ENCODE measurements at places on chromosomes 6 and 20.
A peak's percentile ranks its signal among the peaks of the same experiment; 100 is the strongest.

GRCh38 chr6:160973311-160974250 lies 18.0 kb upstream of the MAP3K4 start:
- no peak for DNase-seq

GRCh38 chr20:38755324-38755910 lies 7.2 kb downstream of the ACTR5 start:
- no peak for DNase-seq

DNA sequence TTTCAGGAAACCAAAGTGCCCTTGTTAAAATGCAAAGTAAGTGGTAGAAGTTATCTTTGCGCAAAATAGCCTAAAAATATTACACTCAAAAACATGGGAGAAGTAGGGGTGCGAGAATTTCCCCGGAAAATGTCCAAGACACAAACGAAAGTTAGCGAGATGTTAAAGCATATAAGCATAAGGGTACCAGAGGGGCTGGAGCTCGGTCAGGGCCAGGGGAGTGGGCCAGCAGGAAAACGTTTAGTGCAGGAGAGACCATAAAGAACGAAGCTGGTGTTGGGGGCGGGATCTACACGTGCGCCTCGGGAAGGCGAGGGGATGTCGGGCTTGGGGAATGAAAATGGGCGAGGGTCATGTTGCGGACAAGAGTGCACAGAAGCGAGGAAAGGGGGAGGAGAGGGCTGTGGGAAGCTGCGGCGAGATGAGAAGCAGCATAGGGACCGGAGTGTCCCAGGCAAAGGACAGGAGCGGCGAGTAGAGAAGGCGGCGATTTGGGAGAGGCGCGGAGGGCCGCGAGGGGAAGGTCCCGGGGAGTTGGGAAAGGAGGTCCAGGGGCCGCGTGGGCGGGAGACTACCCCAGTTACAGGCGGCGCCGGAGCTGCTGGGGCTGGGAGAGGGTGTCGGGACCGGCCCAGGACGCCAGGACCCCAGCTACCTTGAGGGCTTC lies 600 bp downstream of the XPO5 start:
- peak; percentile 18 for DNase-seq

DNA sequence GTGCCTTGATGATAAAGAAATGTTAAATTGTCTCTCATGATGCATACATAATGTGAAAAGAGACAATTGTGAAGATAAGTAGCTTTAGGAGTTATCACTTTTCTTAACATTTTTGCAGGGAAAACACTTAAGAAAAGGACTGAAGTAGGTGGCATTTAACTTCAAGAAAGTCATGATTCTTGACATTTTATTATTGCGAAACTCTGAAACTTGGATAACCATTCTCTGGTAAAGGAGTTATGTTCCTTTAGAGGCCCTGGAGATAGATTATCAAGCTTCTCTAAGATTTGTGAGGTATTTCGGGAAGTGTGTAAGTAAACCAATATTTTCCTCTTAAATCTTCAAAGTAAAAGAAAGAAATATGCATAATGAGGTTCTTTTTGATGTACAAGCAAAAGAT lies 38.5 kb downstream of the HTR1B start:
- no peak for DNase-seq

DNA sequence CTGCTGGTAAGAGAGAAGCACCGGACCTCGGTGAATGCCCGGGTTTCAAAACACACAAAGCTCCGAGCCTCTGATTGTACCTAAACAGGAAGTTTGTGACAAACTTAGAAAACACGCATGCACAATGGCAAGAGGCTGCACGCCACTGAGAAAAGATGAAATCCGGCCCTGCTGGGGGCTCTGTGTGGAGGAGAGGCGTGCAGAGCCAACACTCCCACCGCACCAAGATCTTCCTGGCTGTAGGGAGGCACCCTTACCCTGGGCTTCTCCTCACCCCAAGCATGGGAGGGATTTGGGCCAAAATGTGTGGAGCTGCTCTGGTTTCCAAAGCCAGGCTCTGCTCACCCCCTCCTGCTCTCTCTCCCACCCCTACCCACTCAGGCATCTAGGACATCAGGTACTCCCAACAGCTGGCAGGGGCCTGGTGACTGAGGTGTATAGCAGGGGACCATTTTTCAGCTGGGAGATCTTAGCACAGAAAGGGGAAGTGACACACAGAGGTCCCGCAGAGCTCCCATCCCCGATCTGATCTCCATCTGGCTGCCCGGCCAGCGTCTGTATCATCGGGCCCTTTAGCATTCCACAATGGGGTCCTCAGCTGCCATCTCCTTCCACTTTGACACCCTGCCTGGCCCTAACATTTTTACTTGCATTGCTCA lies 84.2 kb downstream of the TRERF1 start:
- DNase-seq, result no peak

GRCh38 chr6:30102414-30102969 lies 10.4 kb downstream of the TRIM31 start:
- no peak for DNase-seq

- no peak for DNase-seq
These were observed 872.4 kb upstream of the SLC35B3 start for GRCh38 chr6:9307786-9308185.

DNA sequence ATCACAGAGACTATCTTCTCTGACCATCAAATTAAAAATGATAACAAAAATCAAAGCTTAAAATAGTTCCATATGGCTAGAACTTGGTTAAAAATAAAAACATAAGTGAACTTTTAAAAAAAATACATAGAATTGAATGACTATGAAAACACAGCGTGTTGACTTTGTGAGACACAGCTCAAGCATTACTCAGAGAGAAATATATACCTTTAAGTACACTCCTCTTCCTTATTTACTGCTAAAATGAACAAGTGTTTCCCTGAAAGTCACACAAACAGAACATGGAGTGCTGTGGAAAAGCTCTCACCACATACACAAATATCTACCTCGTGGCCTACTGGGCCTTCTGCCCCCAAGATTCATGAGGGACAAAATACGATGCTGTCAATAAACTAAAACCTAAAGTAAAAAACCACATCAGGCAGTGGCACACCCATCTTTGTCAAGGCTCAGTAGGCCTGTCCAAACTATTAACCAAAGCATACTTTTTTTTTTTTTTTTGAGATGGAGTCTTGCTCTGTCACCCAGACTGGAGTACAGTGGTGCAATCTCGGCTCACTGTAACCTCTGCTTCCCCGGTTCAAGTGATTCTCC lies 7.5 kb downstream of the FAXC start:
- DNase-seq, result no peak

GRCh38 chr20:61295249-61295648 lies 43.2 kb downstream of the CDH4 start:
- no peak for DNase-seq

- DNase-seq, result no peak
These were observed 368.0 kb downstream of the QKI start for GRCh38 chr6:163782436-163783003.

- no peak for DNase-seq
These were observed 17.1 kb downstream of the TPBG start for GRCh38 chr6:82380566-82381185.

GRCh38 chr6:99091985-99092384 lies 144.2 kb upstream of the FBXL4 start:
- DNase-seq, result no peak

GRCh38 chr6:136095986-136096385 lies 154.1 kb downstream of the MTFR2 start:
- no peak for DNase-seq

DNA sequence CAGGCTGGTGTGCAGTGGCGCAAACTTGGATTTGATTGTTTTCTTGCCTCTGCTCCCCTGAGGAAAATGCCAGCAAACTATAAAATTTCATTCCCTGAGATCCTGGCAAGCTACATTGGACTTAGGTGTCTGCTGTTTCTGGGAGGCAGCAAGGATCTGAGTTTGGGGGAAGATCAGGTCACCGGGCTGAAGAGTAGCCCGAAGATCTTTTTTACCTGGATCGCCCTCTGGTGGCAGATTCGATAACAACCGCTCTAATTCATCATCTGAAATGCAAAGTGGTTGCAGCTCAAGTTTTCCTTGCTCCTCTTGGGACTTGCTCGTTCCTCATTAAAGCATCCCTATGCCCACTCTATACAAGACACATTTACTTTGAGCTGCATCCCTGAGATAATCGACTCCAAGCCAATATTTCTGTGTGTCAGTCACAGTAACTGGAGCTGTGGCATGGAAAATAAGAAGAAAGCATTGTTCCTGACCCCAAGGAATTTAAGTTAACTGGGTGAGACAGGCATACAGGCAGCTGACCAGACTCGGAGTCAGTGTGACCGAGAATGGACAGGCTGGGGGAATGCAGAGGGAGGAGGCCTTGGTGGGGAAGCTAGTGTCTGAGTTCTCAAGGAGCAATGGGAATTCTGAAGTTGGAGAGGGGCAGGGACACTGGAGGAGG lies 131.8 kb upstream of the PROKR2 start:
- peak; percentile 32 for DNase-seq

DNA sequence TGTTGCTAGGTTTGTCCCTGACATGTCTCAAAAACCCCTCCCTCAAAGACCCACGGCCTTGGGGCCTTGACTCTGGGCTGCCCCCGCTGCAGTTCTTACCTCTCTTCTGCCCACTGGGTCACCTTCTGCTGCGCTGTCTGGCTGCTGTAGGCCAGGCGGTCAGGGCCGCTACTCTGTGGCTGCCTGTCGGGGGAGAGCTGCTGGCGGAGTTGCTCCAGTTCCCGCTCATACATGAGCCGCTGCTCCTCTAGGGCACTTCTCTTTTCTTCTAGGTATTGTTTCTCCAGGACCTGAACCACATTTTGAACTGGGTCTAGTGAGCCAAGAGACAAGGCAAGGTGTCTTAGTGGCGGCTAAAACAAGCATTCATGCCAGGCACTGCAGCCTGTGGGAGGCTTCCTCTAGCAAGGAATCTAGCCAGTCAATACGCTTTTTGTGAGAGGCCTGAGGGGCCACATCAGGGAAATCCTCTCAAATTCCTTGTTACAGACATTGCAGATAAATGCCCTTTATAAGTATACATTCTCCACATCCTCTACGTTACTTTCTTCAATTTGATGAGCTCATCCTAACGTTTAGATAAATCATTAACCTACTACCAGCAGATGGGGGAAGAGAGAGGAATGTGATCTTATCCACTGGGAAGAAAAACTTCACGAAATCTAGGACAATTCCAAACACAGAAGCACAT lies 110.3 kb upstream of the NUP153 start:
- DNase-seq, result no peak

GRCh38 chr6:55511122-55511800 lies 67.7 kb downstream of the HMGCLL1 start:
- DNase-seq, result no peak

DNA sequence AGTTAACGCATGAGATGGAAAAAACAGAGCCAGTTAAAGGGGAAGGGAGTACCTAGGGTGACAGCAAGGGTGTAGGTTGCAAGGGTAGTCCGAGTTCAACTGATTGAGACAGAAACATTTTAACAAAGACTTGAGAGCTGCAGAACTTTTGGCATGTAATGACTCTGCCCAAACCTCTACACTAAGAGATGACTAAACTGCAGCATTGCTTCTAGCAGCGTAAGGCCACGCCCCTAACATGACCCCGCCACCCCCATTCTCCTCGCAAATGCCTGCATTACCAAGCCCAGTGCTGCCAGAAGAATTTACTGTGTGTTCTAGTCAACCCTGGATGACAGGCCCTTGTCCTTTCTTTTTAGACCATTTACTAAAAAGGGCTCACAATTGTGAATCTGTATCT lies 6.3 kb upstream of the HINT3 start:
- DNase-seq, result no peak

DNA sequence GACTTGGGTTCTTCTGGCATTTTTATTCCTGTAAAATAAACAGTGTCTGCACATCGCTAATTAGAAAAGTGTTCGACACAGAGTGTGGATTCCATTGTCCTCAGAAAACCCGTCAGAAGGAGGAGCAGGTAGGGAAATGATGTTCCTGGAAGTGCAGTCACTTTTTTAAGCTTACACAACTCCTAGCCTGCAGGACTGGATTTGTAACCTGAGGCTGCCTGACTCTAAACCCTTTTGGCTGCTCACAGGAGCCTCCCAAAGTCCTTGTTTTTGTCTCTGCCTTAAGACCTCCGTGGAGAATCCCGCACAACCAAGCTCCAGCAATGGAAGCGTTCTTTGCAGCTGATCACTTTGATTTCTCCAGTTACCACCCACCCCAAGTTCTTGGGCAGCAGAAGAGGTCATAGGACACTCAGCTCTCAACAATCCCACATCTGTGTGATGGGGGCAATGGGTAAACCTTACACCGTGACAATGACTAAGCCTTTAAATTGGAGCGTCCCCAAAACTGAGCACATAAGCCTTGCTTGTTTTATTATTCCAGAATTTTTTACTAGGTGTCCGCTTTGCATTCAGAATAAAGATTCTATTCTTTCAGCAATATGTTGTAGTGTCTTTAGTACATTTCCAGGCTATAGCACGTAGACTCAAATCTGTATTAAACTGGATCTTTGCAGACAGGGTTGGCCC lies 227.9 kb downstream of the TBXT start:
- no peak for DNase-seq

DNA sequence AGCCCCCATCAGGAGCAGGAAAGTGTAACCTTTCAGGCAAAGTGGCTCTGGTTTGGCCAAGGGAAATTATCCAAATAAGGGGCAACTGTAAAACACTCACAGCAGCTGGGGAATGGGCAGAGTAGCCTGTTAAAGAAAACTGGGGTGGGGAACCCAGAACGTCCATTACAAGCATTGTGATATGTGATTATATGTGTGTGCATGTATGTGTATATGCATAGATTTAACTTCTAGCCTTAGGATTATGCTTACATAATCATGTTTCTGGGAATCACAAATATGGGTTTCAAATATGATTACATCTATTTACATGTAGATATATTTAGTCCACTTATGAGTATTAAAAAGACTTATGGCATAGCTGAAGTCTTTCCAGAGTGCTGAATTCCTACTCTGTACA lies 278.1 kb upstream of the JAG1 start:
- DNase-seq, result no peak

DNA sequence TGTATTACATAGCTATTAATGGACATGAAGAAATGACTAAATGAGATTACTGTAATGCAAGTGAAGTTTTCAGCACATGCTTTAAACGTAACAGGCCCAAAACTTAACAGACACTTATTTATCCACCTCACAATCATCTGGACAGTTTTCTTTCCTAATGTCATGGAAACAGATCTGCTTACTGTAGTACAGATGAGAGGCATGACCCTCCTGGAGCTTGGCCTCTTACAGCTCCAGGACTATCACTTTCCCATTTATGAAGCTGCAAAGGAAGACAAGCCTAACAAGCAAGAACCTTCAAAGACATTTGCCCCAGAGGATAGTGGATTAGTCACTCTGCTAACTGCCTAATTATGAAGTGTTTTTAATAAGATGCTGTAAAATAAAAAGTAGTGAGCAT lies 419.3 kb downstream of the PHF3 start:
- DNase-seq, result no peak

- DNase-seq, result no peak
These were observed 145.7 kb downstream of the CDH4 start for GRCh38 chr20:61397790-61398189.
